Glutamatergic neuron (in vitro differentiated cells): ENCODE measurements at places on chromosomes 4 and X. TPM values are rescaled to one million over a fixed set of nuclear protein-coding genes. Genes with fewer than 3 reads are reported as not detected.

Gene SLC38A5
- total RNA-seq: 136 TPM

Gene ZNF157
- 2.9 TPM for total RNA-seq

Gene RXFP1
- not detected for total RNA-seq

Gene IBSP
- total RNA-seq: not detected

Gene SPATA18
- 3.9 TPM for total RNA-seq

Gene GPRASP1
- 9.8 TPM for total RNA-seq

Gene DGKK
- total RNA-seq: not detected

Gene QDPR
- 31.6 TPM for total RNA-seq

Gene FAM90A26
- total RNA-seq: not detected

Gene CNGA1
- not detected for total RNA-seq

Gene TLR1
- not detected for total RNA-seq

DNA sequence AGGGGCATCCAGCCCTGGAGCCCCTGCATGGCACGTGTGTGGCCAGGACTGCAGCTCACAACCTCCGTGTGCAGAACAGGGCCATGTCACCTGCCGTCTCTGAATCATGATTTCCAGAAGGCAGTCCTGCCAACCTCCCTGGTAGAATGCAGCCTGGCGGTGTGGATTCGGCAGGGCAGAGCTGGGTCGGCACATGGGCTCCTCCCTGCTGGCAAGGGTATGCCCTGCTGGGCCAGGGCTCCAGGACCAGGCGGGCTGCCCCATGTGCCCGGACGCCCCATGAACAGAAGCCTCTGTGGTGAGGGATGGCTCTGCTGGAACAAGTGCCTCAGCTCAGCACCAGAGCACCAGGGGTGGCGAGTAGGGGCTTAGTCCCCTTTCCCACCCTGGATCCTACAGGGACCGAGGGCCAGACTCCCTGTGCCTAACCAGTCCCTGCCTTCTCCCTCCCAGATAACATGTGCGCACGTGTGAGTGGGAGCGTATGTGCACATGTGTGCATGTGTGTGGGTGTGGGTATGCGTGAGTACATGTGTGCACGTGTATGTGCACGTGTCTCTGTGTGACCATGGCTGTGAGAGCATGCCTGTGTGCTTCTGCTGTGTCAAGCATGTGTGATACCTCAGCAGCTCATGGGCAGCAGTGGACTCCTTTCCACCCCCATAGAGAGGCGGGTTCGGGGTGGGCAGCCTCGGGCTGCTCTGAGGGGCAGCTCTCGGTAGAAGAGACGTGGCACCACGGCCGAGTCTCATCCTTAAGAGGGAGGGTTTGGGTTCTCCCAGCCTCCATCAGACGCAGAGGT, 10.3 kb upstream of the MXD4 start:
- H3K27me3 ChIP-seq: peaks cover 1% of the 10 kb centered on the region
- DNase-seq: no peak
- peaks cover 4% of the 10 kb centered on the region for H3K4me1 ChIP-seq
- no peak overlapping the region for H3K27ac ChIP-seq

DNA sequence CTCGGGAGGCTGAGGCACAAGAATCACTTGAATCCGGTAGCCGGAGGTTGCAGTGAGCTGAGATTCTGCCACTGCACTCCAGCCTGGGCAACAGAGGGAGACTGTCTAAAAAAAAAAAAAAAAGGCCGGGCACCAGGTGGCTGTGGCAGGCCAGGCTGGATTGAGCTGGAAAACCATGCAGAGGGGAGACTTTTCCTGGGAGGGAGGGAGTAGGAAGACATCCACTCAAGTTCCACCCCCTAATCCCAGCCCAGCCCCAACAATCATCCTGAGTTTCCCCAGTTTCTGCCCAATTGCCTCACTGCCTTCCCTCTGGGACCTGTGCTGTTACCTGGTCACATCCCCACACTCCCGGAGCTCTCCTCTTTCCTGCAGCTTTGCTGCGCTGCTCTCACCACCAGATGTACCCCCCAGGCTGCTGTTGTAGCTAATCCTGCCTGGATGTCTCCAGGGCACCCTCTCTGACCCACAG, 9.0 kb upstream of the TSPYL2 start:
- H3K27ac ChIP-seq: peak overlapping the region; percentile 97
- peak overlapping the region; percentile 61 for H3K4me3 ChIP-seq
- peaks cover 5% of the 10 kb centered on the region for H3K27me3 ChIP-seq
- H3K4me1 ChIP-seq: peaks cover 6% of the 10 kb centered on the region

DNA sequence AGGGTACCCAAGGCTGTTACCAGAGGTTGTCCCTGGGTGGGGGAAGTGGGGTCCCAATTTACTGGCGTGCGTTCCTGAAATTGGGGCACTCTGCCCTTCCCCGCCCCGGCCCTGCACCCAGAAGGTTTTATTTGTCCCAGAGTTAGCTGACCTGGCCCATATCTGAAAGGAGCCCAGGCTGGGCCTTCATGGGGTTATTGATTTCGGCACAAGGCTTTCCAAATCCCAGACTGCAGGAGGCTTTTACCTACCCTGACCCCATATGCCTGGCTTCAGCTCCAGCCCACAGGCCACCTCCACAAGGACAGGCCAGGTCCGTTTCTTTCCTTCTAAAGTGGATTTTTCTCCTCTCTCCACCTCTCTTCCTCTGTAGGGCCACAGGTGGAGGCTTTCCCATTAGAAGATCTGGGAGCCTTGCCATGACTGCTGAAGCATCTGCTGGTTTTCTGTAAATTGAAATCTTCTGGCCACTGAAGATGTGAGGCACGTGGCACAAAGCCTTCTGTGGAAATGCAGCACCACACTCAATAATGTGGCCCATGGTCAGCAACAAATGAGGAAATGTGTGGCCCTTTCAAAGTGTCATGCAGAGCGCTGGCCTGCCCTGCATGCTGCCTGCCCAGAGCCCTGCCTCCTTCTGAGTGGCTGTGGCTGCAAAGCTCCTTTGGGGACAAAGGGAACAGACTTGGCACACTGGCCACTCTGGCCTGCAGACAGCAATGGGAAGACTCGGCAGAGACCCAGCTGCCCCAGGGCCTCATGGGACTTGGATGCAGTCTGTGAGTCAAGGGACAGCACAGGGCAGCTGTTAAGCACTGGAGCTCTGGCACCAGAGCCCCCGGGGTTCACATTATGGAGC, 43.1 kb upstream of the MTM1 start:
- no peaks in the 10 kb centered on the region for H3K27me3 ChIP-seq
- H3K36me3 ChIP-seq: no peaks in the 10 kb centered on the region
- H3K27ac ChIP-seq: no peak overlapping the region
- peaks cover 2% of the 10 kb centered on the region for H3K4me1 ChIP-seq

DNA sequence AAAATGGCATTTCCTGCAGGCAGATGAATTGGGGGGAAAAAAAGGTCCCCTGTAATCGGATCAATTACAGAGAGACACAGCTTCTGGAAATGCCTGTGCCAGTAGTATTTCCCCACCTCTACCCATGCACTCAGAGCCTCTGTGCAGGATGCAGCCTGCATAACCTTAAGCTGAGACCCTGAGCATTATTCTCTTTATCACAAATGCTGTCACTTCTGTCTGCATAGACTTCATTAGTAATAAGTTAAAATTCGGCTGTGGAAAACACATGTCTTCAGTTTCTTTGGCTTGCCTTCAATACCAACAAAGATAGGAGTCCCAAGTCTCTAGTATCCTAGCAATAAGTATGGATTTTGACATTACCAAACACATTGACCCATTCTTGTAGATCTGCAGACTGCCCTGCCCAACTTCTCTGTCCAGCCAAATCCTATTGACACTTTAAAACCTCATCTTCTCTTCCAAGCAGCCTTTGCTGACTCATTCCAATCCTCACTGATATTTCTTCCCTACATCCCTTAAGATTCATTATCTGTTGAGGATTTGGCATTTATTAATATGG, 70.8 kb downstream of the LUZP4 start:
- DNase-seq: no peak
- H3K4me3 ChIP-seq: no peak overlapping the region
- no peak overlapping the region for H3K27ac ChIP-seq

- peaks cover 11% of the 10 kb centered on the region for H3K27me3 ChIP-seq
- H3K27ac ChIP-seq: no peak overlapping the region
- no peak overlapping the region for H3K4me3 ChIP-seq
- H3K36me3 ChIP-seq: no peaks in the 10 kb centered on the region
- DNase-seq: no peak
- H3K4me1 ChIP-seq: no peaks in the 10 kb centered on the region
These were observed 24.1 kb downstream of the CSF2RA start for GRCh38 chrX:1292575-1293290.

- H3K4me3 ChIP-seq: no peak overlapping the region
- no peaks in the 10 kb centered on the region for H3K36me3 ChIP-seq
- no peak overlapping the region for H3K27ac ChIP-seq
- no peaks in the 10 kb centered on the region for H3K4me1 ChIP-seq
- no peaks in the 10 kb centered on the region for H3K27me3 ChIP-seq
These were observed 184.0 kb downstream of the PCDH7 start for GRCh38 chr4:30904215-30904555.

- no peaks in the 10 kb centered on the region for H3K27me3 ChIP-seq
- no peak overlapping the region for H3K4me3 ChIP-seq
- no peak for DNase-seq
- H3K4me1 ChIP-seq: no peaks in the 10 kb centered on the region
These were observed 83.6 kb upstream of the GUCY1A1 start for GRCh38 chr4:155582971-155583437.

DNA sequence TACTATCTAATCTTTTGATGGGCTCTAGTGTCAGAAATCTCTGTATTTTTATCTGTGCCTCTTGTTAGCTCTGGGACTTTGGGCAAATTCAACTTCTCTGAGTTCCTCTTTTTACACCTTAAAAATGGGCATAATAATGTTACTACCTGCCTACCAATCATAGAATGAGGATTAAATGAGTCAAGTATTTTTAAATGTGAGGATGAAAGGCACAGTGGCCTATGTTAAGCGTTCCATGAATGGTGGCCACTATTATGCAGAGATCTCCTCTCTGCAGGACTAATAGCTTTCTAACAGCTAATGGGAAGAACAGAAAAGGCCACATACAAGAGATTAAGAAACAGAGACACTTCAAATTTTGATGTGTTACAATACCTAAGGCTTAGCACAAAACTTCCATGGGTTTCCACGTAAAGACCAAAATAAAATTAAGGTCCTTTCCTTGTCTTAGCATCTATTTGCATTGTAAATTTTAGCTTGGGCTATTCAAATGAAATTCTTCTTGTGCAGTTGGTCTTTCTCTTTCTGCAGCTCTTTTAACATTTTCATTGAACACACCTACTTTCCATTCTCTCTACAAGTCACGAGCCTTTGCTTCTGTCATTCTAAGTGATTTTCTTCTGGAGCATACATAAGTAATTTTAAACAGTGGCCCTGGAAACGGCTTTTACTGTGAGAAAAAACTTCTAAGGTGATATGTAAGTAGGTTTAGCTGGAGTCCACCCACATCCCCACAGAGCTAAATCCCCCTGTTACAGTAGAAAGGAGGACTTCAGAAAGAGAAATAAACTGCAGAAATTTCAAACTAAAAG, 117.9 kb upstream of the MED14 start:
- DNase-seq: no peak

DNA sequence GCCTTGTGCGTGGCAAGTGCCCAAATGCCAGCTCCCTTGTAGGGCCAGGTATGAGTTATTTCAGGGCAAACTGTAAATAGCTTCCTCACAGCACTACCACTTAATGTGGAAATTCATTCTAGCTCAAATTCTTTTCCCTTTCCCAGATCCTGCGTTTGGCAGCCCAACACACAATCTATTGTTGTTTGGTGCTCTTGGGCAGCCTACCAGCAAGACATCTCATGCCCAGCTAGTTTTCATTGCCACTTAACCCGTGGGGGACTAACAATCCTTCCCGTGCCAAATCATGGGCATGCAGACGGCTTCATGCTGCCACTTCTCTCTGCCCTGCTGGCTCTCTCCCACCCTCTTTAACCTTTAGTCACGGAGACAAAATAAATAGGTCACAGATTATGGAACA, 454.2 kb downstream of the GRIA2 start:
- H3K4me1 ChIP-seq: no peaks in the 10 kb centered on the region
- H3K27ac ChIP-seq: no peak overlapping the region

DNA sequence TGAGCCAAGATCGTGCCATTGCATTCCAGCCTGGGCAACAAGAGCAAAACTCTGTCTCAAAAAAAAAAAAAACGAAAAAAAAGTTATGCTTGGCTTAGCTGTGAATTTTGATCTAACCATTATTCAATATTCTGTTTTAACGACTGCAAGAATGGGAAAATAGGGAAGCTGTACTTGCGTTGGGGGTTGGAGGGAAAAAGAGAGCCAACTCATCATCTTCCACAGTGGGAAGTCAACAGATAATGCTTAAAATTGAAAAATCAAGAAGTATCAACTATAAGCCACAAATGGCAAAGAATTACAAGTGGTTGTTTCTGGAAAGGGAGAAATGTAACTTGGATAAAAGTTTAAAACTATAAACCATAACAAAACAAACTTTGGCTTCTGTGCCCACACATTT, 2.9 kb downstream of the TEC start:
- no peak overlapping the region for H3K27ac ChIP-seq
- H3K4me1 ChIP-seq: no peaks in the 10 kb centered on the region
- no peak for DNase-seq
- H3K36me3 ChIP-seq: no peaks in the 10 kb centered on the region
- H3K4me3 ChIP-seq: no peak overlapping the region

DNA sequence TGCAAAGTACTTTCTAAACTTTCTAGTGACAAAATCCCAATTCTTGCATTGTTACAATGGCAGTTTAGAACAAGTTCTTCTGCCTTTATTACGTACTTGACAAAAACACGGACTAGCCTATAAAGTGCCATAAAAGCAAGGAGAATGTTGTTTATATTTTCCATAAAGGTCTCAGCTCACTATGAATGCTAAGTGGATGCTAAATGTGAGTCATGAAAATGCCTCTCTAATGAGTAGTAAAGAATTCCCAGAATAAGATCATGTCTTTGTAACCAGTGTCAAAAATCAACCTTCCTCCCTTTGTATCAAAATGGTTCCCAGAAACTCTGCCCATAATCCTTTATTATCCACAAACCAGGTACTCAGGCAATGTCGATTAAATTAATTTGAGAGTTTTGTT, 539.8 kb upstream of the SLIT2 start:
- H3K4me1 ChIP-seq: no peaks in the 10 kb centered on the region
- no peaks in the 10 kb centered on the region for H3K27me3 ChIP-seq
- no peak for DNase-seq
- H3K36me3 ChIP-seq: no peaks in the 10 kb centered on the region
